ENCODE measurements at places on chromosomes 3 and 15.

- DNase-seq = no peak
Observed at GRCh38 chr3:82088749-82089148, 327.3 kb upstream of the GBE1 start.

DNA sequence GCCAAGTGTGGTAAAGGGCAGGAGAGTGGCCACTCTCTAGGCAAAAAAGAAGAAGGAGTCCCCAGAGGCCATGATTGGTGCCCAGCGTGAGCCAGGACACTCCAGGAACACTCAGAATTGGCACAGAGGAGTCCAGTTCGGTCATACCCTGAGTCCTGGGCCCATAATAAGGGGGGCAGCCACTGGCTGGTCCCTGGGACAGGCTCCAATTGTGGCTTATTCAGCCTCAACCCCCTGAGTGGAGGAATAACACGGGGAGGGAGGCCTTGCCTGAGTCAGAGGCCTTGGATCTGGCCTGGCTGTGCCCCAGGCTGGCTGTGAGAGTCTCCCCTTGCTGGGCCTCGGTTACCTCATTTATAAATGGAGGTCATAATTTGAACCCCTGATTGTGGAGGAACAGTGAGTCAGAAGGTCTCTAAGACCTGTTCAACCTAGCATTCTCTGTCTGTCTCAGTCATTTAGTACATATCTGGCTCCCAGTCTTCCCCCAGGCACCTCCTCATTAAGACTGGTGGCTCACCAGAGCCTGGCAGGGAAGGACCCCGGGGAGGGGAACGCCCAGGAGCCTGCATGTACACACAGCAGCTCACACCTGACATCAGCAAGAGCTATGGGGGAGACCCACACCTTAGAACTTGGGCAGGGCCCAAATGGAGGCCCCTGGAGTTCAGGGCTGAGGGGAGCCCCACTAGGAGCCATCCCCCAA is 95.9 kb upstream of the ATP2B2 start:
- DNase-seq = no peak

DNA sequence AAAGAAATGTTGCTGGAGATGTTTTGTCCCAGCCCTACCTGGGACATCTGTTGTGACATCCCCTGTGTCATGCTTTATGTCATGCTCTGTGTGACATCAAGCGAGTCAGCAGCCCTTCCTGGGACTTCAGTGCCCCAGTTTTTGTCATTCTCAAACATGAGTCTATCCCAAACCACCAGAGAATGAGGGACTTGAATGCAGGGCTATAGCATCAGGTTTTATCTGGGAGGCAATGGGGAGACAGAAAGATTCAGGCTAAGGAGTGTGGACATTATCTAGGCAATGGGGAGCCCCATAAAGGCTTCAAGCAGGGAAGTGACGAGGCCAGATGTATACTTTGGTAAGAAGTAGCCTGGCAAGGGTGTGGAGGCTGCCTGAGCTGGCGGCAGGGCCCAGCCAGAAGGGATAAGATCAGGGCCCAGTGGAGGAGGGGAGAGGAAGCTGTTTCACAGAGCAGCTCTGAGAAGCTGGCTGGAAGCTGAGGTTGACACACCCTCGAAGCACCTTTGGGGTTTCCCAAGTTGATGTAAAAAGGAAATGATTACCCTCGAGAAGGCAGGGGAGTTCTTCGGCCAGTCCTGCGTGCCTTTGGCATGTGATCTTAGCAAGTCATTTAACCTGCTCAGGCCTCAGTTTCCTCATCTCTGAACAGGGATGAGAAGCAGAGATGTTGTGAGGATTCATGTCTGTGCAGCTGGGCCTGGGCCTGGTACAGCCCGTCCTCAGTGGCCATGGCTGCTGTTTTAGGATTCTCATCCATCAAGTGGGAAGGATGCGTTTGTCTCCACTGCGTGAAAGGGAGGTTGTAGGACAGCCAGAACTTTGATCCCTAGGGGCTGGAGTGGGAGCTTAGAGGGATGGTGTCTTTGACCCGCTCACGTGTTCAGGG is 34.3 kb downstream of the IRAK2 start:
- DNase-seq = no peak

GRCh38 chr3:195876297-195877064 is 31.9 kb downstream of the TNK2 start:
- DNase-seq = no peak

DNA sequence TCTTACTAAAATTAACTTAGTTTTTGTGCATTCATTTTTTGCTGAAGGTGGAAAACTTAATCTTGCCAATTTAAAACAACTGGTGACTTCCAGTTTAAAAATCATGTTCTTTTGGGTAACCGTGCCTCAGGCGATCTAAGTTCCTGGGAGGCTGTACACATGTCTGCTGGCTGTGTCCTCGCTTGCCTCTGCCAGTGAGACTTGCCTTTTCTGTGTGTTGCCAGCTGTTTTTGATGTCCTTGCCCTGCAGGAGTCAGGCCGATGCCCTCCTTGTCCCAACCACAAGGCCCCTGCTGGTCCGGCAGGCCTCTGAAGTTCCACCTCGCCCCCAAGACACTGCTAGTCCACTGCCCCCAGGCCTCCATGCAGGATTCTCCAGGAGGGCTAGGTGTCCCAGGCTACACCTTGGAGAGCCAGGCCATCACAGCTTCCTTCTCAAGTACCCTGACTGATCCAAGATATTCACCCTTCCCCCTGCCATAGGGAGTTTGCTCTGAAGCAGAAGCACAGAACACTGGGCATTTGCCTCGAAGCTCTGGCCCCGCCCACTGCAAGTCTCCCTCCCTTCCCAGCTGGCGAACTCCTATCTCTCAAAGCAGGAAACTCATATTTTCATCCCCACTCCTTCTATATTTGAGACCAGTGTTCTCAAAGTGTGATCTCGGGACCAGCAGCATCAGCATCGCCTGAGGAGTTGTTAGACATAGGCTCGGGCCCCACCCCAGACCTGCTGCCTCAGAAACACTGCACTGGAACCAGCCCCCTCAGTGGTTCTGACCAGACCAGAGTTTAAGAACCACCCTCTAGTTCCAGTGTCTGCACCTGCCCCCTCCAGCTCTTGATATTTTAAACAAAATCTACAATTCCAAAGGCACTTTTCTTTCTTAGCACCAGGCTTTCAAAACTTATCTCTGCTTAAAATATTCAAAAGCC is 185.8 kb upstream of the UBE2E1 start:
- DNase-seq = peak; percentile 24

Data from GM23338 (cell line).